IPS-NIHi11 (cell line): ENCODE measurements at places on chromosomes 16 and 17.

DNA sequence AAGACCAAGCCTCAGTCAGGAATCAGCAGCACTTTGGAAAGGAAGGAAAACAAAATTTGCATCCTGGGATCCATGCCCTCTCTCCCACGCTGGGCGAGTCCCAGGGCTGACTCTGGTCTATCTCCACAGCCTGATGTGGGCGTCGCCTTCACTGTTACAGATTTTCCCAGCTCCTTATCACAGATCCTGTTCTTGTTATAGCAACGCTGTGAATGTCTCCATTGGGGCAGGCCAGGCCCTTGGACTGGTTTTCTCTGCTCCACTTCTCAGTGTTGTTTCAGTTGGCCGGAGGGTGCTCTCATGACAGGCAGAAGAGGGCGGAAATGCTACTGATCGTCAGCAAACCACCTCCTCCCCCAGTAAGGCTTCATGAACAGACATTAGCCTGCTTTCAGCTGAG lies 127.9 kb upstream of the CDH11 start:
- no peak for DNase-seq

DNA sequence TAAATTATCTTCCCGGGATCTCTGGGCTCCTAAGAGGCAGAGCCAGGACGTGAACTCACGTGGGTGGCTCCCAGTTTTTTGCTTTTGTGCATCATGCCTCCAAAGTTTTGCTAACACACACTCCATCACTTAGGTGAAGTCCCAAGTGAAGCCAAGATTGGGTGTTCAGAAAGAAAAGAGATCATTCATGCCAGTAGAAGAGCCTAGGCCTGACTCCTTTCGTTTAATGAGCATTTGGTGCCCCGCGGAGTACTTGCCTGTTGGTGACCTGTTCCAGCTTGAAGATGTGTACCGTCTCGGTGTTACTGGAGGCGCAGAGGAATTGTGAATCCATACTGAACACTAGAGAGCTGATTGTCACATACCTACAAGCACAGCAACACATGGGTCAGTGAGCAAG lies 24.1 kb downstream of the WIPI1 start:
- DNase-seq: no peak

DNA sequence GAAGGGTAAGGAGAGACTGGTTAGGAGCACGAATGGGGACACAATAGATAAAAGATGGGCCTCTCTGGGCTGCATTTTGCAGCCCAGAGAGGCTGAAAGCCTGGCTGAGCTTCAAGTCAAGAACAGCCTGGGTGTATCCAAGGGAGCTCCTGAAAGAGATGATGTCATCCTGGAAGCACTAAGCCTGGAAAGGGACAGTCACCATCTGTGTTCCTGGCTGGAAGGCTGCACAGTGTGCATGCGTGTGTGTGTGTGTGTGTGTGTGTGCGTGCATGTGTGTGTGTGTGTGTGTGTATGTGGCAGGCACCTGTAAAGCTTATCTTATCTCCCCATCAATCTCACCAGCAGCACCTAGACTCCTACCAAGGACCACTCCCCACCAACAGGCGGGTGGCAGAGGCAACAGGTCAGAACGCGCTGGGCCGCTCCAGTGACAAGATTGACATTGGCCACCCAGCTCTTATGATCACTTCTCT lies 44.1 kb downstream of the COG7 start:
- DNase-seq: peak; percentile 47

GRCh38 chr16:64391063-64391600 lies 730.7 kb downstream of the CDH11 start:
- DNase-seq: no peak

GRCh38 chr16:27639561-27640276 lies 89.8 kb downstream of the KATNIP start:
- peak; percentile 77 for DNase-seq

DNA sequence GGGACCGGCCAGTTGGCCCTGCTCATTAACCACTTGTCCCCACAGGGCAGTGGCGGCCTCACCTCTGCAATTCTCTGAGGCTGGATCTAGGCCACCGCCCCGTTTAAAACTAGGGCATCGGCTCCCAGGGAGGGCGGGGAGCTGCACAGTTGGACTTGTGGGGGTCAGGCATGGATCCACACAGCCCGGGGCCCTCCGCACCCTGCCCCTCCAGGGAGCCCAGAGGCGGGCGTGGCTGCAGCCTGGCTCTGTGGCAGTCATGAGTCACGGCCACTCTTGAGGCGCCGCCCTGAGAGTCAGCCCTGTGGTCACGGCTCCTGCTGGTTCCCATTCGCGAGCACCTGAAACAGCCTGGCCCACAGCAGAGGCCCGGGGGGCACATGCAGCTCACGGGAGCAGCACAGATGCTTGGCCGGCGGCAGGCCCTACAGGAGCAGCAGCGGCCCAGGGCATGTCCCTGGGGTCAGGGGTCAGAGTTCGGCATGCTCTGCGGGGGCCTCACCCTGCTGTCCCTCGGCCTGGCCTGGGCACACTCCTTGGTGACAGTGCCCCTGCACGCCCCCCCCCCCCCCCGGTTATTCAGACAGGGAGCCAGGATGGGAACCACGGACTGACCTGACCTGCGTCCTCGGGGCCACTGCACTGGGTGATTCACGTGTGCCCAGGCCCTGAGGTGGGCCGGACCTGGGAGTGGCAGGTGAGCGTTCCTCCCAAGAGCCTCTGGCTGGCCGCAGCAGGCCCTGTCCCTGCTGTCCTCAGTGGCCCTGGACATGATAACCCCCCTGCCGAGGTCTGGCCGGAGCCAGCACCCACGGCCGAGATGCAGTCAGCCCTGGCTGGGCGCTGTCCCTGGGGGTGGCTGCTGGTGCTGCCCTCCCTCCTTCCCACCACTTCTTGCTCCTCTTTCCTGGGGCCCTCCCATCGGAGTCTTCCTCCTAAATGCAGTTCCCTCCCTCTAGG lies 8.2 kb downstream of the CAPN15 start:
- DNase-seq: peak; percentile 60

- no peak for DNase-seq
Measured at GRCh38 chr16:4142268-4142667, 26.0 kb upstream of the ADCY9 start.

- DNase-seq: peak; percentile 33
Measured at GRCh38 chr17:10183931-10184930, 14.2 kb downstream of the GAS7 start.

- DNase-seq: peak; percentile 11
Measured at GRCh38 chr17:17346428-17347233, 43.5 kb downstream of the NT5M start.

GRCh38 chr16:58451945-58452401 lies 48.0 kb upstream of the NDRG4 start:
- DNase-seq: no peak

DNA sequence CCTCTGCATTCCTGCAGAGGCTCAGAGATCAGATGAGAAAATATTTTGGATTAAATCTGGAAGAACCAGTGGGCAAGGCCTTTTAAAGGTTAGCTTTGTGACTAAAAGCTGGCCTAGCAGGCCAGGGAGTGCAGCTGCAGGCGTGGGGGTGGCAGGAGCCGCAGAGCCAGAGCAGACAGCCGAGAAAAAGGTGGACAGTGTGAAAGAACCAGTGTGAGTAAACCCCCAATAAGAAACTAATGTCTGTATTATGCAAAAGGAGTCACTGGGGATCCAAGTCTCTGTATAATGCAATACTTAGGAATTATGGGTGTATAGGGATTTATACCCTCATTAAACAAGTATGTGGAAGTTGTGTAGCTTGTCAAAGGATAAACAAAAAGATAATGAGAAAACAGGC lies 21.4 kb upstream of the SPACA3 start:
- DNase-seq: no peak

DNA sequence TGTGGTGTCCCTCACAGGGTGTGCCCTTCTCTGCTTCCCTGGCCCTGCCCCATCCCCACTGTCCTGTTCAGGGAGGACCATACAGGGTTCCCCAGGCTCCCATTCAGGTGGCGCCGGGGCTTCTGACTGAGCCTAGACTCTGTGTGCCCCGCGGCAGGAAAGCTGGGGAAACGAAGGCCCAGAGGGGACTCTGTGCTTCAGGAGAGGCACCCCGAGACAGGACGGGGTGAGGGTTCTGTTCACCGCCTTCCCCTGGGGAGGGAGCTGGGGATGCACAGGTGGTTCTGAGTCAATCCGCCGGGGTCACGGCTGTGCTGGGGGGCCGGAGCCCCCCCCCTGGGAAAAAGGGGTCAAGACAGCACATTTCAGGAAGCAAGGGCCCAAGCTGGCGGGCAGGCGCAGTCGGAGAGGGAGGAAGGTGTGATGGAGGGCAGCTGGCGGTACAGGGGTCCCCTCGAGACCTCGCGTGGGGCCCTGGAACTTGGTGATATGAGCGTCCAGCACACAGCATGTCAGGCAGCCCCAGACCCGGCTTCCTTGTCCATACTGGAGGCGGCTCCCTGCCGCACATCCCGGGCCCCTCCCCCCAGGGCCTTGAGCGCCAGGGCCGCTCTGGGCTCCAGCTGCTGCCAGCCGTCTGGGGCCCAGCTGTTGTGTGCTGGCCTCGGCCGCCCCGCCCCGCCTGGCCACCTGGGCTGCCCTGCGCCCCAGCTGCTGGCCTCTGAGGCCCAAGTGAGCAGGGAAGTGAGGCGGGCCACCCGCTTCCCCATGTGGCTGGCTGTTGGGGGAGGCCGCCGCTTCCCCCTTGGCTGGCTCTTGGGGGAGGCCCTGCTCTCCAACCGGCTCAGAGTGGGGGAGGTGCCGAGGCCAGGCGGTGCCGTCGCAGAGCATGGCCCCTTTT lies 5.6 kb upstream of the NOTUM start:
- DNase-seq: peak; percentile 72

GRCh38 chr16:30342751-30343490 lies 12.2 kb downstream of the CD2BP2 start:
- no peak for DNase-seq

DNA sequence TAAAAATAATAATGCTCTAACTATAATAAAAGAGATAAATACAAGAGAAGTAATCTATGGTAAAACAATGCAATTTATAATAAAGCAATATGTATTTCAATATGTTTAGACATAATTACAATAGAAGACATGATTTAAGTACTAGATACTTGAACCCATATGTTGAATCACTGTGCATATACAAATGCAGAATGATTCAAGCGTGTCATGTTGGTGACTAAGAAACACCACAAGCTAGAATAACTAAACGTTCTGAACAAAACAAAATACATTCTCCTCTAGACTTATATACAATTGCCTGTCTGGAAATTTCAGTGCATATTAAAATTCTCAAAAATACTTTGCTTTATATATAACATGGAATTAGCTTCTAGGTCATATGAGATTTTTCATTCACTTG lies 11.2 kb downstream of the TADA2A start:
- DNase-seq: no peak

DNA sequence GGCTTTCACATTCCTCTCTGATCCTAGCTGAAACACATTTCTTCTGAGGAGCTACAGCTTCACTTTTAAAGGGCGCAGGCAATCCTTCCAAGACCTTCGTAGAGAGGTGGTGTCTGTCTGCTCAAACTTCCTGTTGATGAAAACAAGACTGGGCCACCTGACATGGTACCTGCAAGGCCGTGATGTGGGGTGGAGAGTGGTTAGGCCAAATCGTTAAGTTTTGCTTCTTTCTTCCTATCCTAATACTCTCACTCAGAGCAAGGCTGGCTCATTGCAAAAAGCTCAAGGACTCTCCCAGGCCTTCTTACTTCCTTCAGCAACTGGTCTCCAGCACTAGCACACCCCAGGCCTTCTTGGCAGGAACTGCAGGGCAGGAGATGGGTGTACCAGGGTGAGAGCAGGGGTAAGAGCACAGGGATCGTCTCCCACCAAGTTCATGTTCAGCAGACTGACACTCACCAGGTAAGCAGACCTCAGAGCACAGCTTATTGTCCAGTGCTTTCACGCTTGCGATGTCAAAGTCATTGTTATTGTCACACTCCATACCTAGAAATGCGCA lies 10.9 kb upstream of the FOXJ1 start:
- no peak for DNase-seq

GRCh38 chr16:27242868-27243590 lies 25.5 kb downstream of the NSMCE1 start:
- peak; percentile 64 for DNase-seq

- DNase-seq: no peak
Measured at GRCh38 chr16:53611179-53611696, 92.4 kb downstream of the RPGRIP1L start.

DNA sequence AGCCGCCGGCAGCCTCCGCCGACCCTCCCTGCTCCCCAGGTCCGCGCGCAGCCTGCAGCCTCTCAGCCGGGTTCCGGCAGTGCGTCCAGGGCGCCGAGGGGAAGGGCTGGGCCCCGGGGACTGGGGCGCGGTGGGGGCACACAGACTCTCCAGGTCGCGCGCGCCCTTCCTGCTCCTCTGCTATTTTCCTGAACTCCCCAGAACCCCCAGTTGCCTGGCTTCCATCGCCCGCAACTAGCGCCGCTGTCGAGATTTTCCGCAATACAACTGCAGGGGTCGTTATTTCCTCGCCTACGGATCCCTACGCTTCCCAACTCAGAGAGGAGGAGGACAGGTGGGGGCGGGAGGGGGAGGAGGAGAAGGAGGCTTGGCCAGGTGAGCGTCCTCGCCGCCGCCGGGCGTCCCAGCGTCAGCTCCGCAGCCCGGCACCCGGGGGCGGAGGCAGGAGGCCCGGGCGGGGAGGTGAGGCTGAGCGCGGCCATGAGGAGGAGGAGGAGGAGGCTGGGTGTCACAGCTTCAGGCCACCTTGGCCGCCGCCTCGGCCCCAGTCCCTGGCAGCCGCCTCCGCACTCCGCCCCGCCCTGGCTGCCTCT lies at the start of gene CA10:
CA10 (minus strand) TSS at position 265 of the 593 bp plus-strand sequence.
- peak; percentile 73 for DNase-seq

DNA sequence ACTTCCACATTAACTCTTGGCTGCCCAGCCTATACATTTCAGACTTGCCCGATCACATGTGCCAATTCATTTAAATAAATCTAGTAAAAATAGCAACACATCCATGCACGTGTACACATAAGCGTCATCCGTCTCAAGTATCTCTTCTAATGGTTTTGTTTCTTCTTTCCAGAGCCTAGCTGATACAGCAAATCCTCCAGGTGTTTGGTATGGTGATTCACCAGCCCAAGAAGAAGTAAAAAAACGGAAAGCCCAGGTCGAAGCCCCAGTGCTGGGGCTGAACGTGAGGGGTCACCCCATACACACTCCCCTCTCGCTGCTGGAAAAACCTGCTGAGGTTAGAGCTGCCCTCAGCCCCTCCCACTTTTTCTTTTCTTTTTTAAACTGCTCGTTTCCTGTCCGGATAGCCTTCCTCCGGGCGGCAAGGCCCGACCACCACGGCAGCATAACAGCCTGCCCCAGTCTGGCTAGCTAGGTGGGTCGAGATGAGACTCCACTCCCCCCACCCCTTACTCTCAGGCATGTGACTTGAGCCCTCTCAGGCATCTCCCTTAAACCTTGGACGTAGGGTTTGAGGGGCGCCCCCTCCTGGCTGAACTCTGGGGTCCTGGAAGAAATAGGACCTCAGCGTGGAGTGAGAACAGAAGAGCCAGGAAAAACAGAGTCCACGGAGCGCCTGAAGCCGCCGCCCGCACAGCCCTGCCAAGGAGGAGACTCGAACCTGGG lies 13.9 kb upstream of the OR1F1 start:
- peak; percentile 69 for DNase-seq

DNA sequence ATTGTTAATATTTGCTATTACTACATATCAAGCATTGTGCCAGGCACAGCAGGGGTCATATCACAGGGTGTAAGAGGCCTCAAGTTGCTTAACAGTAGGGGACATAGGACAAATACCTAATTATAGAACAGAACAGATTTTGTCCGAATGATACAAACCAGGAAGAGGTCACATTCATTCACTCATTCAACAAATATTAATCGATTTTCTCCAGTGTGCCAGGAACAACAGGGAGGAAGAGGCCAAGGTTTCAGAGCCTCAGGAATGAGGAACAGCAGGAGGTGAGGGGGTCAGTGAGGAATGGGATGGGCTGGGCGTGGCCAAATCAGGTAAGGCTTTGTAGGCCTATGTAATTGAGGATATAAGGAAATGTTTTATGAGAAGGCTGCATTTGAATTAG lies 11.2 kb upstream of the CHST4 start:
- DNase-seq: peak; percentile 49

- DNase-seq: peak; percentile 62
Measured at GRCh38 chr16:80527297-80527696, 13.5 kb upstream of the DYNLRB2 start.
